LHCN-M2 (cell line): ENCODE measurements at places on chromosomes 12 and 14.

DNA sequence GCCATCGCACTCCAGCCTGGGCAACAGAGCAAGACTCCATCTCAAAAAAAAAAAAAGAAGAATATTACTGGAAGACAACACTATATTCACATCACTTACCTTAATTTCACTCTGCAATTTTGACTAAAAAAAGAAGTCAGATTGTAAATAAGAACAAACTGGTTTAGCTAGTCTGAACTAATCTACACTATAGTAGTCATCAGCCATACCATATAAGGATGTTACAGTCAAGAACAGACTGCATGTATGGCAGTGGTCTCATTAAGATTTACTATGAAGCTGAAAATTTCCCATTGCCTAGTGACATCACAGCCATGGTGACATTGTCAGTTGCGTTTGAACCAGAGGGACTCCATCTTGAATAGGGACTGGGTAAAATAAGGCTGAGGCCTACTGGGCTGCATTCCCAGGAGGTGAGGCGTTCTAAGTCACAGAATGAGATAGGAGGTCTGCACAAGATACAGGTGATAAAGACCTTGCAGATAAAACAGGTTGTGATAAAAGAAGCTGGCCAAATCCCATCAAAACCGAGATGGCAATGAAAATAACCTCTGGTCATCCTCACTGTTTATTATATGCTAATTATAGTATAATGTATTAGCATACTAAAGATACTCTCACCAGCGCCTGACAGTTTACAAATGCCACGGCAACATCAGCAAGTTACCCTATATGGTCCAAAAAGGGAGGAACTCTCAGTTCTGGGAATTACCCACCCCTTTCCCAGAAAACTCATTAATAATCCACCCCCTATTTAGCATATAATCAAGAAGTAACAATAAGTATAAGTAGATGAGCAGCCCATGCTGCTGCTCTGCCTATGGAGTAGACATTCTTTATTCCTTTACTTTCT, 51.2 kb downstream of the OSBPL8 start:
- DNase-seq, result no peak

DNA sequence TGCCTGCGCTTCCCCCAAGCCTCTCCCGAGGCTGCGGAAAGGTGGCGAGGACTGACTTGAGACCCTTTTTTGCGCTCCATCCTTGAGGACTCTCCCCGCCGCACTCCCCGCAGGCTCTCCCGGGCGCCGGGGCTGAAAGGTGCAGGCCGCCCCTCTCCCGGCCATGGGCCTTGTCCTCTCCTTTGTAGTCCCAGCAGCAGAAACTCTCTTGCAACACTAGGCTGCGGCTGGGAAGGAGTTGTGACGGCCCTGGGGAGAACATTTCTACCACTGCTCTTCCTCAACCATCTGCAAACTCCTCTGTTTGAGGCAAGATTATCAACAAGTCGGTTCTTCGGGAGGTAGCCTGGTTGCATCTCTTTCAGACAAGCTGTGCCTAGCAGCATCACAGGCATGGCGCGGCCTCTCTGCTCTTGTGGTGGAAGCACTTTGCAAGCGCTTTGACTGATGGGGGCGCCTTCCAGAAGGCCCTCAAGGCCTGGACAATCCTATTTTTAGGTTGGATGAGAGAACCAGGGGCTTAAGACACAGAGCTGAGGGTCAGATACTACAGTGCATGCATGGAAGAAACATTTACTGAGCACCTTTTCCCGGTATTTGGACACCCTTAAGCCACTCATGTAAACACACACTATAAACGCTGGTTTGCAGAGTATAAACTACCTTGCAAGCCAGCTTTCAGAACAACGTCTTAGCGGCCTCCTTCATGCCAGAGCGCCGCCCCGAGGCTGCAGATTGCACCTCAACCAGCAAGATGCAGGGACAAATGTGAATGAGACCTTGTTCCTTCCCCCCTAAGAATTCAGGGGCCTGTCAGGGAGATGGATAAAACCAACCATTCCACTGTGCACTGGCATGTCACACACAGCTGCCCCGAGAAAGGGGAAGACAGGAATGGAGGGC, 1.2 kb upstream of the PRIMA1 start:
- no peak for DNase-seq

DNA sequence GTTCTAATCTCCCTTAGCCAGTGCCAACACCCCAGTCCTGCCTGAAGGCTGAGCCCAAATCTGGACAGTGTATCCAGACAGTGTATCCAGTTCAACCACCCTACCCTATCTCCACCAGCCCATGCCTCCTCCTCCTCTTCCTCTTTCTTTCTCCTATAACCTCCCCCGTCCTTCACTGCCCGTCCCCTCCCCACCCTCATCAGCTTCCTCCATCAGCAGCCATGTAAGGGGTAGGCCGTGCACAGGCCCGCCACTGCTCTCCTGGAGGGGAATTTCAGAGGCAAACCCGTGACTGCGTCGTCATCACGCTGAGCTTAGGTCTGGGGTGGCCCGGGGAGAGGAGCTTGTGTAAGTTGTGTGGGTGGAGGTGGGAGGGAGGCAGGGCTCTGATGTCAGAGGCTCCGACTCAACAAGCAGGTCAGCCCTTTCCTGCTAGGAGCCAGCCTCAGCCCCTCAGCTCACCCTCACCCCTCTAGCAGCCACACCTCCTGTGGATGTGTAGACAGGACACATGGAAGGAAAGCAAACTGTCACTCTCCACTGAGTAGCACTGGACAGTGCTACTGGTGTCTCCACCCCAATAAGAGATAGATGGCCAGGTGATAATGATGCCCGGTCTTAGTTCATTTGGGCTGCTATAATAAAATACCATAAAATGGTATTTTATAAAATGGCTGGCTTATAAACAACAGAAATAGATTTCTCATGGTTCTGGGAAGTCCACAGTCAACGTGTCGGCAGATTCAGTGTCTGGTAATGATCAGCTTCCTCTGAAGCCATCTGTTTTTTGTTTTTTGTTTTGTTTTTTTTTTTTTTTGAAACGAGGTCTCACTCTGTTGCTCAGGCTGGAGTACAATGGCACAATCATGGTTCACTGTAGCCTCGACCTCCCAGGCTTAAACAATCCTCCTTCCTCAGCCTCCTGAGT, 50.5 kb downstream of the IRF2BPL start:
- no peak for DNase-seq

- no peak for DNase-seq
These were observed 394.2 kb downstream of the SOX5 start for GRCh38 chr12:23555180-23555824.

DNA sequence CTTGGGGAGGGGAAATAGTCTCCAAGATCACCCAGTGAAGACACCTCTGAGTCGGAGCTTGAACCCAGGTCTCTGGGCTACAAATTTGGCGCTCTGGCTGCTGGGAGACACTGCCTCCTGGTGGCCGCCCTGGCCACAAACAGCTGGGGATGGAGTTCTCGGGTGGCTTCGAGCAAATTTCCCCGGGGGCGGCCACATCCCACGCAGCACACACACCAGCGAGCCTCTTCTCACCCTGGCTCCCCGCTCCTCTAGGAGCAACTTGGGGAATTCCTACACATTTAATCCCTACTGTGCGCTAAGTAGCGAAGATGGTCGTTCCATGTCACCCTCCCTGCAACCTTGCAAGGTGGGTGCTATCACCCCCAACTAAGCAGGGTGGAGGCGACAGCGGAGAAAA, 66.2 kb upstream of the BEGAIN start:
- DNase-seq, result no peak

DNA sequence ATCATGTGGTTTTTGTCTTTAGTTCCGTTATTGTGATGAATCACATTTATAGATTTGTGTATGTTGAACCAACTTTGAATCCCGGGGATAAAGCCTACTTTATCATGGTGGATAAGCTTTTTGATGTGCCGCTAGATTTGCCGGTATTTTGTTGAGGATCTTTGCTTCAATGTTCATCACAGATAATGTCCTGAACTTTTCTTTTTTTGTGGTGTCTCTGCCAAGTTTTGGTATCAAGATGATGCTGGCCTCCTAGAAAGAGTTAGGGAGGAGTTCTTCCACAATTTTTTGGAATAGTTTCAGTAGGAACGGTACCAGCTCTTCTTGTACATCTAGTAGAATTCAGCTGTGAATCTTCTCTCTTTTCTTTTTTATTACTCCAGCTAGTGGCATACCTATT, 6.9 kb upstream of the KRT6B start:
- DNase-seq, result no peak

DNA sequence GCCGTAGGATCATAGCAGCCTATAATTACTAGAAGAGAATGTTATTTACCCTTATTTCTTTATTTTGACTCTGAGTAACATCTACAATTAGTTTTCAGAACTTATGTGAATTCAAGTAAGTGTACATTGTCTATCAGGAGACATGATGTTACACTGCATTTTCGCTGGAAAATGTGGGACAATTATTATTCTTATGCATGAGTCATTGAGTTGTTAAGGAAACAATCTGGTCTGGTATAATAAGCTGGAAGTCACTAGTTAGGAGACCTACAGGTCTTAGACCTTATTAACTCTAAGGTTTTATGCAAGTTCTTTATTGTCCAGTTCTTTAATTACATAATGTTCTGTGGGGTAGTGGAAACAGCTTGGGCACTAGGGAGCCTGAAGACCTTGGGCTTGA, 5.8 kb downstream of the KTN1 start:
- DNase-seq, result peak; percentile 51

DNA sequence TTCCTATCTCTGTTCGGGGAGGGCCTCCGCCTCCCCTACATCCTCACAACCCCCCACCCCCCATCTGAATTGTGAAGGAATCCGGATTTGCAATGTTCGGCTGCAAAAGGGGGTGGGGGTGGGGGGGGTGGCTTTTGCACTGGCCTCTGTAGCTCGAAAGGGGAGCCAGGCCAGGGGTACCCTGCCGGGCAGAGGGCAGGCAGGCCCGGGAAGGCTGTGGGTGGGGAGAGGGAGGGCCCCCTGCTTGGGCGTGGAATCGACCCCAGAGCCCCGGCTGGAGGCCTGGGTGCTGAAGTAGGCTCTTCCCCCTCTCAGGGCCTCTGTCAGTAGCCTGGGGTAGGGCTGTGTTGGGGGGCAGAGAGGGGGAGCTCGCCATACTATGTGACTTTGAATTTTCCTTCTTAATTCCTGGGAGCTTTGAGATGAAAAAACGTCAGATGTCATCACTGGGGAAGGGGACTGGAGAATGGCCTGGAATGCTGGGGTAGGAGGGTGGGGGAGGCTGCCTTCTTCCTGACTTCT, 1.1 kb downstream of the LRP1 start:
- DNase-seq, result no peak

DNA sequence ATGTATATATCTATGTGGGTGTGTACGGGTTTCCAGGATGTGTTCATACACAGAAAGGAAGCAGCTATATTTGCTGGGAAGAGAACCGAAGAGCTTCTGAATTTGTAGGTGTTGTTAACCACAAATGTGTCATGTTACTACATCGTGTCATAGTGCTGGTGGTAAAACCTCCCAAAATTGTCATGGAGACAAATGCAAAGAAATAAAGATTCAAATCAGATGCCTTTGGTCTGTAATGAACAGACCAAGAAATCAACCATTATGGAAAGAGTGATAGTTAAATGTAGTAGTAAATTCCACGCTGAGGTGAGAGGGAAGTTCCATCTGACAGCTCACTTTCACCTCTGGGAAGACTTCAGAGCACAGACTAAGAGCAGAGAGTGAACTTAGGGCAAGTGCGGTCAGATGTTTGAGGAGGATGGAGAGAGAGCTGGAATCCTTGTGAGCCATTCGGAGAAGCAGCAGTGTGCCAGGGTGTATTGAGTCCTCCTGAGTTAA, 487.5 kb downstream of the TMEM121 start:
- DNase-seq, result no peak

GRCh38 chr12:7339675-7340074, 35.8 kb downstream of the ACSM4 start:
- DNase-seq, result no peak

DNA sequence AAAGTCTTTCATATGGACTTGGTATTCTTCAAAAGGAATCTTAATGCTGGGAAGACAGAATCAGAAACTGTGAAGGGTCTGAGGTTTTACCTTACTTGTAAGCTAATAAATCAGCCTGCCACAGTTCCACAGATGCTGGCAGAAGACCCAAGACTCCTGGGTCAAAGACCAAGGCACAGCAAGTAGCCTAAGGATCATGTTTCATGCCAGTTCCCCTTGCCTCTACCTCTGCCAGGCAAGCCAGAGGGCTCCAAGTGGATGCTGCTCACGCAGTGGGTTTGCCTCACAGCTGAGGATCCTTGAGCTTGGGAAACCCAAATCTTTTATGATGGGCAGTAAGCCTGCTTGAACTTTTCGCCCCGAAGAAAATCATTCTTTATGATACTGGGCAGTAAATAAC, 15.2 kb upstream of the RXYLT1 start:
- no peak for DNase-seq

- DNase-seq, result no peak
These were observed 15.1 kb upstream of the CISTR start for GRCh38 chr12:53766881-53767280.

- DNase-seq, result no peak
These were observed 305.6 kb downstream of the RPAP3 start for GRCh38 chr12:47400266-47400665.

GRCh38 chr14:53148671-53149070, 4.5 kb downstream of the DDHD1 start:
- no peak for DNase-seq

GRCh38 chr12:90299121-90299520, 590.5 kb upstream of the ATP2B1 start:
- DNase-seq, result no peak

DNA sequence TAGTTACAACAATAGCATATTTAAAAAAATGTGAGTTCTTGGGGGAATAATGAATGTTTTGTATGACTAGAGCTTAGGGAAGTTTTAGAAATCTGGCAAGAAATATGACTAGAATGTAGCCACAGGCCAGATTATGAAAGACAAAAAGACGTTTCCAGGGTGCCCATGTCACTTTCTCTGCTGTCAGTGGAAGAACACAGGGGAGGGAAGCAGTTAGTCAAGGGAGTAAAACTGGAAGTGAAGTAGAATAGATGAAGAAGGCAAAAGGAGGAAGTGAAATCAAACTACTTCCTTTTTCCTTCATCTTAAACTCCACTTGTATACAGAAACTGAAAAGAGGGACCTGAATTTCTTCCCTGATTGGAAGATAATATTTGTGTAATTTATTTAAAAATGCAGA, 81.2 kb upstream of the ATP2B1 start:
- DNase-seq, result peak; percentile 24

GRCh38 chr14:74711651-74712050, 1.2 kb downstream of the AREL1 start:
- no peak for DNase-seq
